ENCODE measurements at places on chromosomes 1 and 21. TPM values are rescaled to one million over a fixed set of nuclear protein-coding genes. Genes with fewer than 3 reads are reported as not detected.

DNA sequence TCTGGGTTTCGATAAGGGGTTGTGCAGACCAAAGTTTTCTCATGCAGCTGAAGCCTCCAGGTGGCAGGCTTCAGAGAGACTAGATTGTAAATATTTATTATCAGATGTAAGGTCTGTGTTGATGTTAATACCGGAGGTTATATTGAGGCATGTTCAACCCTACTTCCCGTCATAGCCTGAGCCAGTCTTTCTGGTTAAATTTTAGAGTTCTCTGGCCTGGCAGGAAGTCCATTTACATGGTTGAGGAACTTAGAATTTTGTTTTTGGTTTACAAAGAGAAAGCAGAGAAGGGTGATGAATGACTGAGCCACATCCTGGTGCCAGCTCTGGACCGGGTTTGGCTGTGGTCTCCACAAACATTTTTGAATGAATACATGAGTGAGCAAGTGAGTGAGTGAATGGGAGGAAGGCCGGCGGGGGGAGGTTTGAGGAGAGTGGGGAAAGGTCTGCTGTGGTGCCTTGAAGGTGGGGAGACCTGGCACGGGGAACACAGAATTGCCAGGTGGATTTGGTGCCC is 218.5 kb downstream of the DISC1 start:
- peak; percentile 18 for DNase-seq

ACTL8 gene
- polyA plus RNA-seq = not detected

CLCA1 gene
- polyA plus RNA-seq = not detected

- no peak for DNase-seq
Measured at GRCh38 chr1:220374449-220374848, 102.2 kb upstream of the RAB3GAP2 start.

- no peak for DNase-seq
Measured at GRCh38 chr1:155278689-155279160, 1.5 kb downstream of the HCN3 start.

DNA sequence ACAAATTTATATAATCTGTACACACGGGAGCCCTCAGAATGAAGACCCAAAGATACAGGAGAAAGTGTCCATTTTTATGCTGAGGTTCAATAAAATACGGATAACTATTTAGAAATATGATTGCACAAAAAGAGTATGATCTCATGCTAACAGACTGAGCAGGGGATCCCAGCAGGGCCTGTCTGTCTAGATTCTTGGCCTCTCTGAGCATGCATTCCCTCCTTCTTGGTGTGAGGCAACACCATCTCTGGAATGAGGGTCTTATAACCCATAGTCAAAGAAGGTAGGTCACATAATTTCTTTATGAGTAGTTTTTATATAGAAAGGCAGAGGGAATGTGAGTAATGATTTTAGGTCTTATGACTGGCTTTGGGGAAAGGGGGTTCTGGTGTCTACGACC is 5.4 kb downstream of the PRMT6 start:
- DNase-seq = no peak

GRCh38 chr1:107523061-107523460 is 382.2 kb downstream of the NTNG1 start:
- DNase-seq = no peak

- no peak for DNase-seq
Measured at GRCh38 chr1:103058391-103058790, 49.9 kb downstream of the COL11A1 start.

Measured in right renal pelvis (tissue), 4 donors.